ENCODE measurements at places on chromosomes 12 and 14.

DNA sequence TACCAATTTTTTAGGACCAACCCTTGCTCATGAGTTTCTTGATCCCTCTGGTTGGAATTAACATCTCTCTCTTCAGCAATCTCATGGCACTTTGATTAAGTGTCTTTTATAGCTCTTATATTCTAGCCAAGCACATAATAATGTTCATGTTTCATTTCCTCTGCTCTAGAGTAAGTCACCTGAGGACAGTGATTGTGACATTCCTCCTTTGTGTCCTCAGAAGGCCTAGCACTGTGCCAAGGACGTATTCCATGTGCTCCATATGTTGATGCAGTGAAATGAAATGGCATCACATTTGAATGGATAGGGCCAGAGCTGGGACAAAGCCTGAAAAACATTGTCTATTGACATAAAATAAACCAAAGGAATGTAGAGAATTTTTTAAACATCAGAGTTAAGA is 322.8 kb upstream of the PRICKLE1 start:
- no peak for DNase-seq

GRCh38 chr14:99875421-99875820 is 82.2 kb downstream of the EML1 start:
- no peak for DNase-seq

DNA sequence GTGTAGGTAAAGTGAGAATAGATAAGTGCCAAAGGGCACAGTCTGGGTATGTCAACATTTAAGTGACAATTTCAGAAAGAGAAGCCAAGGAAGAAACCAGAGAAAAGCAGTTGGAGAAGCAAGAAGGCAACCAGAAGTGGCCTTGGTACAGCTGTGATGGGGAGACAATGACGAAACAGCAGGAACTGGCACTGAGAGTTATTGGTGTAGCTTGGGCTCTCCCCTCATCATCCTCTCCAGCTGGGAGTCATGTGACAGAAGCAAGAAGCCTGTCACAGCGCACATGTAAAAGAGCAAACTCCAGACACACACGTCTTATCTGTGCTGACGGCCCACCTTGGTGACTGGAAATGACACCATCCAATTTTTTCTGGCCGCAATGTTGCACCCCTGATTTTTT is 203.3 kb upstream of the NUDT4 start:
- DNase-seq, result no peak

GRCh38 chr12:124746649-124747425 is 116.8 kb downstream of the SCARB1 start:
- no peak for DNase-seq

DNA sequence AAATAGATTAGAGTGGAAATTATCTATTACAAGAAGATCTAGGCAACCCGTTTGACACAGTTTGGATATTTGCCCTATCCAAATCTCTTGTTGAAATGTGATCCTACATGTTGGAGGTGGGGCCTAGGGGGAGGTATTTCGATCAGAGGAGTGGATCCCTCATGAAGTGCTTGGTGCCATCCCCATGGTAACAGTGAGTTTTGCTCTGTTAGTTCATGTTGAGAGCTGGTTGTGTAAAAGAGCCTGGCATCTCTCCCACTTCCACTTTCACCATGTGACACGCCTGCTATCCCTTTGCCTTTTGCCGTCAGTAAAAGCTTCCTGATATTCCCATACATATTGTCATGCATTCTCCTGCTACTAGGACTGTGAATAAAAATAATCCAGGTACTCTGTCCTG is 66.4 kb upstream of the FLRT2 start:
- no peak for DNase-seq

DNA sequence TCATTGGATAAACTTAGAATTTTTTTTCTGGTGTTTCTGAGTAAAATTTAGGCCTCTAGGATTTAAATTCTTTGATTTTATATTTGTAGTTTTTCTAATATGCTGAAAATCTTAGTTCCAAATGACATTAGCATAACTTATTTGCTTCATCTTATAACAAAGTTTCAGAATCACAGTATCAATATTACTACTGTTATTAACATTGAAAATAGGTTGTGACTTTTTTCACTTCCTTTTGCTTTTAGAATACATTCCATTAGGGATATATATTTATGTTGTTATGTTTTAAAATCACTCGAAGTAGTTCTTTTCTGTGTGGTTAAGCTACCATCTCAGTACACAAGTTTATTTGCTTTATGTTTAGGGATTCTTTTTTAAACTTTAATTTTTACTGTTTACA is 12.8 kb downstream of the RAB3IP start:
- DNase-seq, result no peak

DNA sequence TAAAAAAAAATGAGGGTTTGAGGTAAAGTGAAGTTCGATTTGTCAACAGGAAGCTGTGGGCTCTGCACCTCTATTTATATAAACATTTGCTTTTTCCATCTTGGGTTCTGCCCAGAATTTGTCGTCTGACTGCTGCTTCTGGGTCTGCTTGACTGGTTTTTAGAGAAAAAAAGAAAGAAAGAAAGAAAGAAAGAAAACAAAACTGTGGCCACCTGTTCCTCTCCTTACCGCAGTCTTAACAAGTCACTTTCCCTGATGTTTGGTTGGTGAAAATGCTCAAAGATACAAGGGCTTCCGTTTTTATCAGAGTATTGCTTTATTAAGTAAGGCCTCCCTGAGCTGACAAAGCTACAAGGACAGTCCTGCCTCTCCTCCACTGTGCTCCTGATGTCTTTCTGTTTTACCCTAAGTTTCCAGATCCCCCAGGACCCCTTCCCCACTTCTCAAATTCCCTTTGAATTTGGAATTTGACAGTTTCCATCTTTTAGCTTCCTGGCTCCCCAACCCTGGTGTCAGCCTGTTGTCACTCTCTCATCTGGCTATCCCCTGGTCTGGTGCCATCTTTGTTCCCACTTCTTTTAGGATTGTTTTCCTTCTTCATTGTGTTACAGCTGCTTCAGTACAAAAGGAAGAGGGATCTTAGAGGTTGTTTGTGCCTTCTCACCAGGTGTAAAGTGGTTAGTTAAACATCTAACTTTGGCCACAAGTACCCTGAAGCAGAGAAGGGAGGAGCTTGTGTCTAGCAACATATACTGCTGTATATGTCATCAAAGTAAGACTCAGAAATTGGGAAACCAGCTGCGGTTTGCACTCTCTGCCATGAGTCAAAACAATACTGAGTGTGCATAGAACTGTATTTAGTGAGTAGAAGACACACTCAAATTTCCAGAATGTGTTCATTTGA is 18.0 kb downstream of the MFAP5 start:
- no peak for DNase-seq

DNA sequence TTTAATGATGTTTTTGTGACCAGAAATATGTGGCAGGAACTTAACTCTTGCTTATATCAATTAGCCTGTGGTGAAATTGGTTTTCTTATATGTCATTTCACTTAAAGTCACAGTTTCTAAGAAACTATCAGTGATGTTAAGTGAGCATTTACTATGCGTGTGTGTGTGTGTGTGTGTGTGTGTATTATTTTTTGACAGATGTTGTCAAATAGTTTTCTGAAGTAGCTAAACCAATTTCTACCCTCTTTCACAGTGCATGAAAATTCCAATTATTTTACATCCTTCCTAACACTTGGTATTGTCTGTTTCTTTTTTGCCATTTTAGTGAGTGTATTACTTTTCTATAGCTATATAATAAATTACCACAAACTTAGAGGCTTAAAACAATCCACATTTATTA is 122.1 kb upstream of the CAND1 start:
- DNase-seq, result no peak

- DNase-seq, result peak; percentile 58
These were observed 53.3 kb downstream of the RBM19 start for GRCh38 chr12:113912760-113913329.

- DNase-seq, result no peak
These were observed 1.8 kb upstream of the UBE2N start for GRCh38 chr12:93443576-93443975.

GRCh38 chr12:12240662-12241340 is 26.0 kb downstream of the LRP6 start:
- no peak for DNase-seq

DNA sequence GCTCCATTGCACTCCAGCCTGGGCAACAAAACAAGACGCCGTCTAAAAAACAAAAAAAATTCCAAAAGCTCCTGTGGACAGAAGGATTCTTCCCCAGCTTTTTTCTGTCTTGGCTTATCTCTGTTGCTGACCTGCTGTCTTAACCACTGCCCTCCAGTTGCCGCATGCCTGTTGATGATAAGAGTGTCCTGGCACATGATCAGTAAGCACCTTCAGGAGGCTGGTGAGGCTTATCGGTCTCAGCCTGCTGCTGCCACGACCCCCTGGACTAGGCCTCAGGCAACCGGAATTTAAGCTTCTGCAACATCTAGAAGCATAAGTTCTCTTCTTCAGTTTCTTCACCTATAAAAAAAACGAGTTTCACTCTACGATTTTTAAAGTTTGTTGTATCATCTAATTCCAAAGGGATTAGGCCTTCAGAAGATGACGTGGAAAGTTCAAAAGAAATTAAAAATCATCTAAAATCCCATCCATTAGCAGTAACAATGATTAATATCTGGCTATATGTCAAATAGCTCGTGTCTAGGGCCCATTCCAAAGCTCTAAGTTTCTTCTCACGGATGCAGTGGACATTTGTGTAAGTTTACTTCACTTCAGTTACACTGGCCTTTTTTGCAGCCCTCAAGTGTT is 46.4 kb downstream of the RESF1 start:
- no peak for DNase-seq

GRCh38 chr12:67920413-67920812 is 68.8 kb upstream of the IFNG-AS1 start:
- DNase-seq, result no peak

DNA sequence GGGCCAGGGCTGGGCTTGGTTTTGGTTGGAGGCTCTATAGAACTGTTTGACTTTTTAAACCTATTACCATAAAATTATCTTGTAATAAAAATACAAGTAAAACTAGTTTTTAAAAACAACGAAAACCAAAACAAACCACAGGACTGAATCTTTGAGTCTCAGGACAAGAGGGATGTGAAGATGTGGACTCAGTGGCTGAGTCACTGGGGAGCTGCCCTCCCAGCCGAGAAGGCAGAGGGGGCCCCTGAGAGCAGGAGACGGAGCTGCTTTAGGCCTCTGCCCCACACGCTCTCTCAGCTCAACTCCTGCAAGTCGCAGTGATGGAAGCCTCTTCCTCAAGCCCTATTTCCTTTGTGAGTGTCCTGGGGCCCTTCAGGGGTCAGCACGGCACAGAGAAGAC is 59.0 kb downstream of the CDC42BPB start:
- no peak for DNase-seq

DNA sequence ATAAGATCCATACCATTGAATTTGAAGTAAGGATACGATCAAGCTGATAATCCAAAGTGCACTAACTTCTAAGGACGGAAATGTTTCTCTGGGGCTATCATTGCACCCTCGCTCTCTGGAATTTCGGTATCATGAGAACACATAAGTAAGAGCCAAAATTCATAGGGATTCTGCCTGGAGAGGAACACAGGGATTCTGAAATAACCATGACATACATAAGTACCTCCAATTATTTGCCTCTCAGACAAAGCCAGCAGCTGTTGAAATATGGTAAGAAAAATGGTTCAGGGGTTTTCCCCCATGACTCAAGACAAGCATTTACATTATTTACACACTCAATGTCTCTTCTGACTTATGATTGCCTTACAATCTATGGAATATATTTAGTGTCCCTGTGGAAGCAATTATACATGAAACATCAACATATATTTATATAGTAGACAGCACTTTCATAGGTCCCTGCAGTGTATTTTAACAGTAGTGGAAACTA is 1123.6 kb upstream of the SEL1L start:
- no peak for DNase-seq

- no peak for DNase-seq
These were observed 39.8 kb downstream of the ELK3 start for GRCh38 chr12:96233939-96234461.

DNA sequence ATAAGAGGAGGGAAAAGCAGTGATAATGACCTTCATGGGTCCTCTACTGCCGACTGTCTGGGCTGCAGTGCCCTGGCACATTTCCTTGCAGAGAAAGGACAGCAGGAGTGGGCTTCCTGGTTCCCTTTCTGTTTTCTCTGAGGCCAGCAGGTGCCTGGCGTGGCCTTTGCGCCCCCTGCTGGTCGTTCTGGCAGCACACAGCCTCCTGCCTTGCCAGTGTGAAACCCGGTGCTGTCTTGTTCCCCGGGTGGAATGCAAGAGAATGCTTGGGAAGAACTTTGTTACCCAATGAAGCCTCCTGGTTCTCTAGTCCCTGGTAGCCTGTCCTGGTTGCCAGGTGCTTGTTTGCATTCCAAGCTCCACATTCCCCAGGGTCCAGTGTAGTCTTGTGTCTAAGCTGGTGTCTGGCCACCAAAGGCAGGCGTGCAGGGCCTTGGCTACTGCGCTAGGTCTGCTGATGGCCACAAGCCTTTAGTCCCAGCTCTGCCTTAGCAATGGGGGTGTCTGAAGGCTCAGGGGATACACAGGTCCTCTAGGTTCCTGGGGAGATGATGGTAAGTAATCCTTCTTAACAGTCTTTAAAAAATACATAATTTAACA is 1392.4 kb upstream of the TMEM132C start:
- no peak for DNase-seq

DNA sequence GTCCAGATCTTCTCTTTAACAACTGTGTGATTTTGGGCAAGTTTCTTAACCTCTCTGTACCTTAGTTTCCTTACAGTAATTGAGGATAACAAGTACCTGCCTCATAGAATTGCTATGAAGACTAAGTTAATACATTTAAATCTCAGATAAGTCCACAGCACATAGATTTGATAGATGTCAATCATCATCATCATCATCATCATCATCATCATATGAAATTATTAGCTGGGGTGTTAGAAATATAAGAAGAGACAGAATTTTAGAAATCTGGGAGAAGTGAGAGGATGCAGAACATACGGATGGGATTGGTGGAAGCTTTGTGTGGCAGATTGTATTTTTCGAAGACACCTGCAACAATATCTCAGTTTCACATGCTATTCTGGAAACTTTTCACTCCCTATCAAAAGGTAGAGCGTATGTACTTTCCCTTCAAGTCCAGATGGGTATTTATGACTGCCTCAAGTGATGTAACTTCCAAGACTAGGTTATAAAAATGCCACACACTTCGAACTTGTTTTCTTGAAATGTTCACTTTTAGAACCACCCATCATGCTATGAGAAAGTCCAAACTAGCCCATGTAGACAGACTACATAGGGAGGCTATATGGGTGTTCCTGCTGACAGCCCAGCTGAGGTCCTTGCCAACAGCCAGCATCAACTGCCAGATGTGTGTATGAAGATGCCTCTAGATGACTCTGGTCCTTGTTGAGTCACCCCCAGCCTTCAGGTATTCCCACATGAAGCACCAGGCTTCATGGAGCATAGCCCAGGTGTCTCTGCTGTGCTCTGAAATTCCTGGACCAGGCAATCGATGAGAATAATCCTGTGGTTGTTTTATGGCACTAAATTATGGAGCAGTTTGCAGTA is 20.7 kb upstream of the SDR39U1 start:
- no peak for DNase-seq

GRCh38 chr14:100885196-100885595 is 18.3 kb downstream of the RTL1 start:
- no peak for DNase-seq

GRCh38 chr14:105974902-105975301 is 448.5 kb downstream of the TMEM121 start:
- no peak for DNase-seq

GRCh38 chr12:49059045-49059298 is 1.6 kb downstream of the KMT2D start:
- no peak for DNase-seq

Data from left renal pelvis (tissue), 4 donors.